Uterus (tissue), 4 donors: ENCODE measurements at places on chromosomes 4 and X. TPM values are rescaled to one million over a fixed set of nuclear protein-coding genes. Genes with fewer than 3 reads are reported as not detected.

Gene RIBC1
- total RNA-seq: 2.5 TPM

Gene TKTL2
- total RNA-seq: not detected

Gene CLDN2
- not detected for total RNA-seq

Gene TAB3
- total RNA-seq: 48.4 TPM

- DNase-seq: no peak
Observed at GRCh38 chr4:120730777-120731320, 191.7 kb downstream of the PRDM5 start.

DNA sequence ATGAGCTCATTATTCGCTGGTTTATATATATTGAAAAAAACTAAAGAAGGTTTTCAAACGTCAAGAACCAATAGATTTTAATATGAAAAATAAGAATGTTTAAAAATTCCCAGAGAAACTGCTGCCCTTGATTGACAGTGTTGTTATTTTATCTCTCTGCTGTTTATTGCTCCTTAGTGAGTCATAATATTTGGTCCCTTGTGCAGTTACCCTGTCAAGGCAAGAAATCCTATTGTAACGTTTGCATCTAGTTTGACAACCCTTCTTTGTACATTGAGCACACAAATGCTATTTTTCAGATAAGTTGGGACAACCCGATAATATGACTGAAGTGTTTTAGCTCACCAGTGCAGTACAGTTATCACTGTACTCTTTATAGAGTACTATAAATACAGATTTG lies 349.4 kb downstream of the CCSER1 start:
- no peak for DNase-seq

GRCh38 chrX:69038188-69038587 lies 127.1 kb downstream of the PJA1 start:
- no peak for DNase-seq

DNA sequence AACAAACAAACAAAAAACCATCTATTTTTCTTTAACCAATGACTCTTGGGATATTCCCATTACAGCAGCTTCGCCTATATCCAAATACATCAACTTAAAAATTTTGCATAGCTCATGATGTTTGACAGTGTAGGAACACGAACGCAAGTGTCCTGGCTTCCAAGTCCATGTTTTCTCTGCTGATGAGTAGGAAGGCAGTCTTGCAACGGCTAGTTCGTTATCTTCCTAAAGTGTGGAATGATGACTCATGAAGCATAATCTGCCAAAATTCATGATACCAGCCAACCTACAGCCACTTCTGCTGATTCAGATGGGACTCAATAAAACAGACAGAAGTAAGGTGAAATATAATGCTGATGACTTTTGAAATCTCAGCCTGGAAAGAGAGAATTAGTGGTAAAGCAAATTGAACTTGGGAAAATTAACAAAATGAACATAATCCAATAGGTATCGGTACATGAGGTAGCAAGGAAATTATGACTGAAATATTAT lies 6.4 kb upstream of the SEPTIN11 start:
- no peak for DNase-seq

DNA sequence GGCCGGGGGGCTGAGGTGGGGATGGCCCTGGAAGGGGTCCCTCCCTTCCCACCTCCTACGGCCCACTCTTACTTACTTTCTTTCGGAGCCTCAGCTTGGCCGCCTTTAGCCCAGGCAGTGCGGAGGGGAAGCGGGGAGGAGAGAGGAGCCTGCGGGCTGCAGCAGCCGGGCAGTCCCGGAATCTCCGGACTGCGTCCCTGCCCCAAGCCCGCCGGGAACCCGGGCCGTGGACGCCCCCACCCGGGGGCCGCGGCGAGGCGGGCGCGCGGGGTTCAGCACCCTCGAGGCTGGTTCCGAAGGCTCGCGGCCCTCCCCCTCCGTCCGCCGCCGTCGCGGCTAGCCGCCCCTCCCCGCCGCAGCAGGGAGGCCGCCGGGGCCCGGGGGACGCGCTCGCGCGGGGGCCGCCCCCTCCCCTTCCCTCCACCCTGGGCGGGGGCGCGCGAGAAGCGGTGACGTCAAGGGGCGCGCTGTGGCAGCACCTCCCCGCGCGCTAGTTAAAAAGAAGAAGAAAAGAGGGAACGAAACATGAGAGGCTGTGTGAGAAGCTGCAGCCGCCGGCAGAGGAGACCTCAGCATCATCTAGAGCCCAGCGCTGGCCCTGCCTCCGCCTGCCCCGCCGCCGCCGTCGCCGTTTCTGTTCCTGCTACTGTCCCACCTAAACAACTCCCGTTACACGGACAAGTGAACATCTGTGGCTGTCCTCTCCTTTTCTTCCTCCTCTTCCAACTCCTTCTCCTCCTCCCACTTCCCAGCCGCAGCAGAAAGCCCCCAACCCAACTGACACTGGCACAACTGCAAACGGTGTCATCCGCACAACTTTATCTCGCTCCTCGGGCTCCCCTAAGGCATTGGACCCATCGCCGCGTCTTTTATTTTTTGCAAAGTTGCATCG lies at the start of gene HHIP:
Gene HHIP, plus strand, starts transcription at position 526 of the 892 bp plus-strand sequence. CDS start 520 bp downstream, outside the sequence.
- DNase-seq: peak; percentile 50

DNA sequence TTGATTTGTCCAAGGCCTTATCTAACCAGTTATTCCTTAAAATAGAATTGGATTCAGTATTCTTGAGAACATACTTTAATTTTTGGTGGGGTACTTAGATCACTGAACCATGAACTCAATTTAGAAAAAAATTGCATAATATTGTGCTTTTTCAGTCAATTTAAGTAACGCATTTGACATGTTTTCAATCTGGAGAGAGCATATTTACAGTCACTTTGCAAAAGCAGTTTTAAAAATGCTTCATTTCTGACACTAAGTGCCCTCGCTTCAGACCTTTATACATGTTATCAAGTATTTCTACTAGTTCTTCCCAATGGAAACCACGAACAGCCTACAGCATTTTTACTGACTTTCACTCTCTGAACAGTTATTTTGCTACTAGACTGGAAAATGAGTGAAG lies 257.1 kb upstream of the NDST4 start:
- DNase-seq: no peak

DNA sequence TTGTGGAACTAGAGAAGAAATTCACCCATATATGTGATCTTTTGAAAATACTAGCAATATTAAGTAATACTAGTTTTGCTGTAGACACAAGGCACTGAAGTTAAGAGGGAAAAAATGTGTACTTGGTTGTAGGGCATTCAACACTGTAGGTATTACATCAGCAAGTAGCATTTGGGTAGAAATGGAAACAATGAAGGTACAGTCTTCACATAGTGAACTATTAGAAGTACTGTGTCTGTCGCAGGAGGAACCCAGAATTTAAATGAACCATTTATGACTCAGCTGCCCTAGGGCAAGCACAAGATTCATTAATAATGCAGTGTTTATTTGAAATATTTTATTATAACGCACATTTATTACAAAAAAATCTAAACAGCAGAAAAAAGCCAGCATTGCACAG lies 572.7 kb upstream of the TENM3 start:
- no peak for DNase-seq

GRCh38 chr4:110032603-110033002 lies 119.9 kb downstream of the EGF start:
- no peak for DNase-seq

GRCh38 chr4:147707892-147708672 lies 23.8 kb upstream of the ARHGAP10 start:
- peak; percentile 53 for DNase-seq

GRCh38 chr4:2907706-2908293 lies 55.4 kb downstream of the NOP14 start:
- DNase-seq: no peak

- DNase-seq: no peak
Observed at GRCh38 chr4:183596067-183596757, 62.8 kb downstream of the RWDD4 start.
